Posterior cingulate gyrus (tissue), 11 donors: ENCODE measurements at places on chromosomes 6 and 20.

DNA sequence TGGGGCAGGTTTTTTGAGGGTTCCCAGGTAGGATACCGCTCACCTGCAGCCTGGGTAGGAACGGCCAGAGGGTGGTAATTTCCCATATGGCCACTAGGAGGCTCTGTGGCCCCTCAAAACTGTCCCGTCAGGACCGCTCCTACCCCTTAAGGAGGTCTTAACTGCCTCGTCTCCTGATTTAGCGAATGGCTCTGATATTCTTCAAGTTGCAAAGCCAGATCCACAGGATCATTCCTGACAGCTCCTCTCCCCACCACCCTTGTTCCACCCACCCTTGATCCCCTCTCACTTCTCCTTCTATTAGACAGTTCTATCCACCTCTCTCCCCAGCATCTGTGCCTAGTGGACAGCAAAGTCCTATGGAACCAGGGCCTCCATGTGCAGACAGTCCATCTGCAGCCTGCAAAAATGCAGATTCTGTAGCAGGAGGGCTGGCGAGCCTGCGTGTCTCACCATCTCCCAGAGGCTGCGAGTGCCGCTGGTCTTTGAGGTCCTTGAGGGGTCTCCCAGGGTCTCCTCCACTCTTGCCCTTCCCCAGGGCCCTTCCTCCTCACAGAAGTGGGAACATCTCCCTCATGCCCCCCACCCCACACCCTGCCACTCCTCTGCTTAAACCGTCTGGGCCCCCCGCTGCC, 34.3 kb upstream of the ZBP1 start:
- DNase-seq: no peak

GRCh38 chr20:17460119-17460518, 71.1 kb downstream of the BFSP1 start:
- DNase-seq: no peak

DNA sequence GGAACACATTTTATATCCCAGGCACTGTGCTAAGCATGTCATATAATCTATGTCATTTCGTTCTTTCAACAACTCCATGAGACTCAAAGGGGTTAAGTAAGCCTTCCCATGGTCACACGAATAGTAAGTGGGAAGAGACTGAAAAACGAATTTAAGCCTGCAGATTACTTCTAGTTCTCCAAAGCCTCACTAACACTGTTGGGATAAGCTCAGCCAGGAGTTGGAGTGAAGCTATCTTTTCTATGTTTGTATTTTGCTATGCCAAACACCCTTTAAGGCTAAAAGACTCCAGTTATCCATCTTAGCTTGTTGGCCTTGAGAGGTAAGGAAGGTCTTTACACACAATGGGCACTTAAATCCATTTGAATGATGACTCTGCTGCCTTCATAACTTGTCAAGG, 148.1 kb upstream of the UST start:
- DNase-seq: no peak

- no peak for DNase-seq
Observed at GRCh38 chr20:4484379-4484997, 237.2 kb upstream of the PRND start.

DNA sequence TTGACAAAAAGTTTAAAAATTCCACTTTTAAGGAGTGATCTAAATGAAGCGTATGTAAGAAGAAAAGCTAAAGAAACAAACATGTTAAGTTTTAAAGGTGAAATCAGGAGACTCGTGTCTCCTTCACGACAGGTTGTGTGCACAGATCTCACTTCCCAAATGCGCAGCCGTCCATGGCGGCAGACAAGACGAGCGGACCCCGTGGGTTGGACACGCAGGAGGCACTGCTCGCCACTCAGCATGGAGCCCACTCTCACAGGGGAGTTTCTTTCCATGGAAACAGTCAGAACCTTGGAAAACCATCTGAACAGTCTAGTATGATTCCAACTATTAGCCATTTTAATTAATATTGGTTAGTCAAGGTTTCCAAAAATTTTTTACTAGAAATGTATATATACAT, 48.9 kb downstream of the WDR27 start:
- DNase-seq: no peak

DNA sequence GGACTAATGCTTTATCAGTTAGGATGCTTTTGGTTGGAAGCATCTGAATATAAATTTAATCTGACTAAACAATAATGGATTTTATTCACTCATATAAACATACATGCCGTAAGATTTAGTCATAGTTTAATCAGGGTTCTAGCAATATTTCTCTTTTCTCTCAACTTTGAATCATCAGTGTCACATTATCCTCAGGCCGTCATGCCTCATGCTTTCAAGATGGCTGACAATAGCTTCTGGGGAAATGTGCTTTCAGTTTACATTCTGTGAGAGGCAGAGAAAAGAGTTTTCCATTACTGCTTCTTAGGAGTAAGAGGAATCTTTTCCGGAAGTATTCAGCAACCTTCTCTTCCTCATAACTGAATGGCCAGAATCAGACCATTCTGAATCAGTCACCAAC, 162.2 kb downstream of the GJA1 start:
- DNase-seq: no peak

DNA sequence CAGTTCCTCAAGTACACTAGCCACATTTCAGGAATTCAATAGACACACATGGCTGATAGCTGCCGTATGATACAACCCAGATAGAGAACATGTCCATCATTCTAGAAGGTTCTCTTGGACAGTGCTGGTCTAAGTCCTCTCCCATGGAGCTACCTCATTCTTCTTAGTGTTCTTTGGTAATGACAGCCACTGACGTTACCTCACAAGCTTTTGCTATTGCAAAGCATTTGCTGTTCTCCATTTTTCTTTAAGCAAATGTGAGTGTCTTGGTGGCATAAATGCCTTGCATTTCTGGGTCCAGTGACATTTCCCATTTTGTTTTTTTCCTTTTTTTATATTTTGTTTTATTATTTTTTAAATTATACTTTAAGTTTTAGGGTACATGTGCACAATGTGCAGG, 8.3 kb upstream of the CEBPB start:
- DNase-seq: no peak

DNA sequence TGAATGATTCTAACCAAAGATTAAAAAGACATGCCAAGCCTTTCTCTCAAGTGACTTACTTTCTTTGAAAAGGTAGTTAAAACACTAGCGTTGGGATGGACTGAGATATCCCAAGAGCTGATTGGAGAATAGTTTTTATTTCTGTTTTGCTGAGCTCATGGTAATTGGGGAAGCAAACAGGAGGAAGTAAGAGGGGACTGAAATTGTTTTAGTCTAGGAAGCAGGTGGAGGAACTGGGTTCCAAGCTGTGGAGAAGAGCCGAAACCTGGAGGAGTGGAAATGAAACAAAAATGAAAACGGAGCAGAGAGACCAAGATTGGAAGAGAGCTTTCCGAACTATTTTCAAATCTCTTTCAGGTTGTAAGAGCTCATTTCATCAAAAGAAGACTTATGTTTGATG, 59.9 kb upstream of the TENT5A start:
- no peak for DNase-seq

GRCh38 chr6:136294621-136295020, 5.0 kb upstream of the BCLAF1 start:
- no peak for DNase-seq

DNA sequence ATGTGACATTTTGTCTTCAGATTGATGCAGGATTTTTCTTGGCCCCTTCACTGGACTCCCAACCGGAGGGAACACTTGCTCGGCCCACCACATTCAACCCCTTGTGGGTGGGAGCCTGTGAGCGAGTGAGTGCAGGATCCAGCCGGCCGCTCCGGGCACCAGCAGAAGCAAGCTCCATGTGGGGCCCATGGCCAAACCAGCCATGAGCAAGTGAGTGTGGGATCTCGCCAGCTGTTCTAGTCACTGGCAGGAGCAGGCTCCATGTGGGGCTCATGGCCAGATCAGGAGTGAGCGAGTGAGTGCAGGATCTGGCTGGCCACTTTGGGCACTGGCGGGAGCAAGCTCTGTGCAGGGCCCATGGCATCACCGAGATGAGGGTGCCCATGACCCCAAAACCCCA, 42.6 kb downstream of the OSTM1 start:
- DNase-seq: no peak
